ENCODE measurements at places on chromosomes 4 and X.

DNA sequence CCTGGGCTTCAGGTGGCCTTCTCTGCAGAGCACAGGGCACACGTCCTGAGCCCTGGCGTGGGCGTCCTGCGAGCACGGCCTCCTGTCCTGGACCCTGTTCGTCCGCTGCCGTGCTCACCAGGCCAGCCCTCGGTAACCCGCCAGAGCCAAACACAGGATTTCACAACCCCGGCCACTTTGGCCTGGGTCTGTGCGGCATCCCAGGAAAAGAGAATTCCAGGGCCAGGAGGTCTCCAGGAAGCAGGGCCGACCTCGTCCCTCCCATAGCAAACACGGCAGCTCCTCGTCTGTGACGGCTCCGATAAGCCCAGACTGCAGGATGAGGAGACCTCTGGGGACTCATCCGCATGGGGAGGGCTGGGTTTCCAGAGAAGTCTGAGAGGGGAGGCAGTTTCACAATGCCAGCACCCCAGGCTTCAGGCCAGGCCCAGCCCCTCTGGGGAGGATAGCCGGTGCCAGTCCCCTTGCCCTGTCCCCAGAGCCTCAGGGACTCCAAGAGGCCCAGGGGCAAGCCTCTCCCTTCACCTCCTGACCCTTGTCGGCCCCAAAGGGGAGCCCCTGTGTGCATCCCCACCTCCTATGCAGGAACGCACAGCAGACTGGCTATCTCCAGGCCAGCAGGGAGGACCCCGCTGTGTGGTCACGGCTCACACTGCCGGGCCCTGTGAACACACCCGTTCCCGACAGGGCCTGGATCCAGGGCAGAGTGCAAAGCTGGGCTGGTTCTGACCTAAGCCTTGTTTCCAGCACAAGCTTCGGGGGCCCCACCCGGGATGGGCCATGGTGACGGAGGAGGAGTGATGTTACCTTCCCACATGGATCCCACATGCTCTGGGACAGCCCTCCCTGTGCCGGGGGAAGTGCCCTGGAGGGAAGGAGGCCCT, 22.3 kb upstream of the HTRA3 start:
- no peak for DNase-seq

GRCh38 chr4:157012296-157012695, 40.7 kb upstream of the PDGFC start:
- no peak for DNase-seq

DNA sequence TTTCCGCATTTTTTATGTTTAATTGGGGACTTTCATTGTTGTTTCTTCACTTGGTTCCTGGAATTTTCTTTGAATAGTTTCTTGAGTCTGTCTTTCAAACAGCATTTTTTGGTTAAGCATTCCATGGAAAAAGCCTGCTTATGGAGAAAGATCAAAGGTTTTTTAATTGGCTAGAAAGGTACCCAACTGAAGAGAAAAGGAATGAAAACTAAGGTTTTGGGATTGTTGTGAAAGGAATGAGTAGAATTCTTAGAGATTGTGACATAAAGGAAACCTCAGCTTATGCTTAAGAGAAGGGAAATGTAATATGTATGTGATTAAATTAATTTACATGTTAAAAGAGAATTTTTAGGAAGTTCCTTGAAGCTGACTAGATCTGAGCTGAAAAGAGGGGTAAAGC, 82.8 kb downstream of the CCKAR start:
- no peak for DNase-seq

- DNase-seq: peak; percentile 25
Measured at GRCh38 chrX:11064851-11065600, 46.1 kb upstream of the HCCS start.

GRCh38 chrX:153526801-153527200, 9.4 kb downstream of the ATP2B3 start:
- DNase-seq: no peak

- no peak for DNase-seq
Measured at GRCh38 chrX:133265331-133265730, 47.2 kb upstream of the TFDP3 start.

All from HS-5 (cell line).